ENCODE measurements at places on chromosomes 2 and 18.

DNA sequence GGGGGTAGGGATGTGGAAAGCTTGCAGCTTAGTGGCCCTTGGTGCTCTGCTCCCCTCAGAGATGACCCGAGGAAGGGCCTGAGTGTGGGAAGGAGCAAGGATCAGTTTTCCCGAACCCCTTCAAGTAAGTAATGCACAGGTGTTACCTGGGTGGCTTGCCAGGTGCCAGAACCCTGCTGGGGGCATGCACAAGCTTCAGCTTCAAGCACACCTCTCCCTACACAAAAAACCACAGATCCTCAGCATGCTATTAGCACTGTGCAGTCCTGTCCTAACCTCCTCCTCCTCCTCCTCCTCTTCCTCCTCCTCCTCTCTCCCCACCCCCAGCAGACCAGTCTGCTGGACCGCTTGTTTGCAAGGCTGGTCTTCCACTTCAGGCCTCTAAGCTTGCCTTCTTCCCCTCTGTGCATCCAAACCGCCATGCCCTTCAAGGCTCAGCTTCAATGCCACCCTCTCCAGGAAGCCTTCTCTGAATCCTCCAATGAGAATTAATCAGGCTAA, 114.8 kb downstream of the ACAA2 start:
- DNase-seq: no peak

DNA sequence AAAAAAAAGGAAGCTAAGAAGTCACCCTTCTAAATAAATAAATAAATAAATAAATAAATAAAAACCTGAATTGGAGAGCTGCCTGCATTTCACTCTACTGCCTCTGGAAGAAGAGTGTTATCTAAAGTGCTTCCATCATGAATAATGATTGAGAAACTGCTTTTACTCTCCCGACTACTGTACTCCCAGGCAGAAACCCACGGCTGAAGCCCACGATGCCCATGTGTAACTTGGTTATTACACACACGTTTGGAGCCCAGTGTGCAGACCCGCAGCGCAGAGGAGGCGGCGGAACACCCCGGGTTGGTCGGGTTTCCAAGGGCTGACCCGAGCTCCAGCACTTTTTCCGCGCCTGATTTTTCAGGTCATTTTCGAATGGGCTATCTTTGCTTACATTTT, 697 bp upstream of the SPATS2L start:
- peak; percentile 28 for DNase-seq

GRCh38 chr2:95071856-95072255, 46.3 kb downstream of the MAL start:
- DNase-seq: no peak

- DNase-seq: no peak
Observed at GRCh38 chr2:202771741-202772460, 99.7 kb downstream of the ICA1L start.

DNA sequence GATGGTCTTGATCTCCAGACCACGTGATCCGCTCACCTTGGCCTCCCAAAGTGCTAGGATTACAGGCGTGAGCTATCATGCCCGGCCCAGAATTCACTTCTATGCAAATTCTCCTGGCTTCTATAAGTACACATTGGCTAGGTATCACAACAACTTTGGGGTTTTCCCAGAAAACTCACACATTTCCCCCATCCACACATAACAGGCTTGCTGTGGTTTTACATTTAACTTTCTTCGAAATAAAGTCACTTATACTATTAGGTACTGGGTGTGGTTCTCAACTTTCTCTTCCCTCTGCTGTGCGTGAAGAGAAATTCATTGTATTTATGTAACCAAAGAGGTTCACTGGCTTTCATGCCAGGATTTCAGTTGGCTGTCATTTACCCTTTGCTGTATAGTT, 439.4 kb upstream of the CWC22 start:
- DNase-seq: no peak

- no peak for DNase-seq
Observed at GRCh38 chr2:101771227-101771902, 73.9 kb downstream of the MAP4K4 start.

DNA sequence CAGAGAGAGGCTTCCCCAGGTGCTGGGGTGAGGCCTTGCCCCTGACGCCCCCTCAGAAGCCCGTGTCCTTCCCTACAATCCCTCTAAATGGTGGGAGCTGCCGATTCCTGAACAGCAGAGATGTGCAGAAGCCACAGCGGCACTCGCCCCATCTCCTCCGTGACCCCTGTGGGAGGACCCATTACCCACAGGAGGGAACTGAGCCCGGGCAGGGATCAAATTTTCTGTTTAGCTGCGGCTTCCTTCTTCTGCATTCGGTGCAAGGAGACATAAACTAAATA, 181.2 kb upstream of the RAB6C start:
- DNase-seq: no peak

GRCh38 chr18:70047931-70048603, 100.4 kb upstream of the CD226 start:
- no peak for DNase-seq

DNA sequence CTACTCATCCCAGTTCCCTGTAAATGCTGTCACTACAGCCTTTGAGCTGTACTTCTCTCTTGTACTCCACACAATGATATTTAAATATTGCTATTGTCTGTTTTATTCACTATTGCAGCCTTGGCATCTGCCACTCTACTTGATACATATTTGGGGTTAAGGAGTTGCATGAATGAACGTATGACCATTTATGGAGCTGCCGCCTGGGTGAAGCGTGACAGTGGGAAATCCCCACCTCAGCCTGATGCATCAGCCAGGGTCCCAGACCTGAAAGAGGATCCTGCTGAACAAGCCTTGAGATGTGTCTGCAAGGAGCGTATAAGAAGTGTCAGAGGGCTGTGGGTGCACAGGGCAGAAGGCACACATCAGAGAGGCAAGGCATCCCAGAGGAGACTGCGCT, 39.1 kb downstream of the MRPL35 start:
- DNase-seq: no peak

Measured in HTR-8/SVneo (cell line).